Retina (tissue), 1 donor: ENCODE measurements at places on chromosomes 16 and 17.

DNA sequence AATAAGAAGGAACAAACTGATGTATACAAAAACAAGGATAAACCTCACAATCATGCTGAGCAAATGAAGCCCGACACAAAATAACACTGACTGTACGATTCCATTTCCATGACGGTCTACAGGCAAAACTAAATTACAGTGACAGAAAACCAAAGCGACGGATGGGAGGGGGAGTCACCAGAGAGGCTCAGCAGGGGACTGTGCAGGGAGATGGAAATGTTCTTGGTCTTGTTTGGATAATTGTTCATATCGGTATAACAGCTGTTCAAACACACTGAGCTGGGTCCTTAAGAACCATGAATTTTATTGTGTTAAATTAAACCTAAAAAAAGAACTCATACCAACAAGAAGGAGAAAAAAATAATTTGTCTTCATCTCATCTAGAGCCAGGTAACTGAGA lies 97.8 kb downstream of the NXN start:
- no peak for DNase-seq

- no peak for DNase-seq
These were observed 20.9 kb upstream of the TIMP2 start for GRCh38 chr17:78946131-78946530.

- no peak for DNase-seq
These were observed 7.0 kb downstream of the PLXDC1 start for GRCh38 chr17:39144416-39144840.

DNA sequence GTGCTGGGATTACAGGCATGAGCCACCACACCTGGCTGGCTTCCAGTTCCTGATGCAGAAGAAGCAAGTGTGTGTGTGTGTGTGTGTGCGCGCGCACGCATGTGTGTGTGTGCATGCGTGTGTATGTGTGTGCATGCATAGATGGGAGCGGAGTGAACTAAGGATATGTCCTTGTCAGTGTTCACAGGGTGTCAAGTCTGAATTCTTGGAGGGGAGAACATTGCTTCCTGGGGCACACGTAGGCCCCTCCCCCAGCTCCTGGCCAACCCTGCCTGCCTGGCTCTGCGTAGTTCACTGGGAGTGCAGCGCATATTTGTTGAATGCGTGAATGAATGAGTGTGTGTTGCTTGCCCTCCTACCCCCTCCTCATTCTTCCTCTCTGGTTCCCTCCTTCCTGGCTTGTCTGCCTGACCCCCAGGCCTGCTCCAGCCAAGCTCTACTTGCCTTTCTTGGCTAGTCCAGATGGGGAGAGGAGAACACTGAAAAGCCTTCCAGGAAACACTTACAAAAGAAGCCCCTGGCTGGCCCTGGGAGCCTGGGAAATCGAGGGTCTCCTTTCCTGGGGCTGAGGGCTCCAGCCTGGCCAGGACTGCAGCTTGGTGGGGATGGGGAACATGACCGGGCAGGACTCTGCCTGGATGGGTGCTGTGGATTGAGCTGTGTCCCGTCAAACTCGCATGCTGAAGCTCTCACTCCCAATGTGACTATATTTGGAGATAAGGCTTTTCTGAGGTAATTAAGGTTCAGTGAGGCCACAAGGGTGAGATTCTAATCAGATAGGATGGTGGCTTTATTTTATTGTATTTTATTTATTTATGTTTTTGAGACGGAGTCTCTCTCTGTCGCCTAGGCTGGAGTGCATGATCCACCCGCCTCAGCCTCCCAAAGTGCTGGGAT lies 27.9 kb downstream of the IGFBP4 start:
- no peak for DNase-seq

DNA sequence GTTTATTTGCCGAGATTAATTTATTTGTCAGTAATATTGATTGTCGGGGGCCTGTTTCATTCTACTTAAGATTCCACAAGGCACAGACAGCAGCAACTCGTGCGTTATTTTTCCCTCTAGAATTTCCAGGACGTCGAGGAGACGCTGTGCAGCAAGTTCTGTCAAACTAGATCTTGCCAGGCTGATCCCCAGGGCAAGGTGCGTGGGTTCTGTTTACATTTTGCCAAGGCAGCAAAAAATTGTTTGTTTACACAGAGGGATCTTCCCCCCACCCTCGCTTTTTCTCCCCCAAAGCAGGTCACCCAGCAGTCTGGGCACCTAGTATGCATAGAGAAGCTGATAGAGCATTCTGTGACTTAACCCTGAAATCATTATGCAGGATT lies 111.4 kb downstream of the IRX3 start:
- DNase-seq: no peak

- DNase-seq: no peak
These were observed 1.6 kb downstream of the BORCS6 start for GRCh38 chr17:8188263-8188839.

- DNase-seq: no peak
These were observed 7.4 kb upstream of the SLC13A2 start for GRCh38 chr17:28466001-28466400.

DNA sequence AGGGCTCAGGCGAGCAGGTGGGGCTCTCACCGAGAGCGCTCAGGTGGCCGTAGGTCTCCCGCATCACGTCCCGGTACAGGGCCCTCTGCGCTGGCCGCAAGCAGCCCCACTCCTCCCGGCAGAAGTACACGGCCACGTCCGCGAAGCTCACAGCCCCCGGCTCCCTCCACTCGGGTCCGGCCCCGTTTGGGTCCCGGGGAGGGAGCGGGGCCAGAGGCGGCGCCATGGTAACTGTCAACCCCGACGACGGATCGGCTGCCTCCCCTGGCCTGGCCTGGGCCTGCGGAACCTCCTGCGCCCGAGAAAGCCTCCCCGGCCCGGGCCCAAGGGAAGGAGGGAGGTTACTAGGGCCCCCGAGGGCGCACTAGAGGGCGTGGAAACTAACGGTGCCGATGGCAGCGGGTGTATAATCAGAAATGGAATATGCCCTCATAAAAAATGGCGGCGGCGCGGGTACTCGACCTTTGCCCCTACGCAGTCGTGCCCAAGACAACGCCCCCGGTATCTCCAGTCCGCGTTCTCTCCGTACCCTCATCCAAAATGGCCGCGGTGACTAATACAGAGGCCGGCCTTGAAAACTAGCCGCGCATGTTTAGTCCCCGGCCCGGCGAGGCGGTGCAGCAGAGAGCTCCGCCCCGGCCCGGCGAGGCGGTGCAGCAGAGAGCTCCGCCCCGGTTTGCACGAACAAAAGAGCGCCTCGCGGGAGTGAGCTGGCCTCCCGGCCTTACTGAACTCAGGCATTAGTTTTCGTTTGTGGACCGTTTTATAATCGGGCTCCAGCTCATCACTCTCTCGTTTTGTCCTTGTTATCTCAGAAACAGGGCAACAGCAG lies at the start of gene ZNF764:
TSS of gene ZNF764 (minus strand) at position 418 of the 832 bp plus-strand sequence. CDS start at position 226, 192 bp downstream.
- peak; percentile 95 for DNase-seq
